ENCODE measurements at places on chromosomes 1 and 21. TPM values are rescaled to one million over a fixed set of nuclear protein-coding genes. Genes with fewer than 3 reads are reported as not detected.

The STMN1 gene
- 44.0 TPM for total RNA-seq

The DDAH1 gene
- total RNA-seq = 3.8 TPM

The DNALI1 gene
- under 0.01 TPM for total RNA-seq

The U2AF1 gene
- 40.2 TPM for total RNA-seq

The PCAT6 gene
- total RNA-seq = 0.68 TPM

The OR6N1 gene
- not detected for total RNA-seq

The CYP4X1 gene
- total RNA-seq = 2.3 TPM

The FABP3 gene
- total RNA-seq = 0.50 TPM

The CELA3A gene
- not detected for total RNA-seq

The ILDR2 gene
- not detected for total RNA-seq

The RIT1 gene
- total RNA-seq = 54.8 TPM

The PIK3CD gene
- total RNA-seq = 13.9 TPM

The OR2L2 gene
- not detected for total RNA-seq

The FCER1G gene
- total RNA-seq = not detected

The S100A8 gene
- 238 TPM for total RNA-seq

The NR0B2 gene
- not detected for total RNA-seq

The ZBTB18 gene
- 9.9 TPM for total RNA-seq

The TRIM58 gene
- under 0.01 TPM for total RNA-seq

The CNR2 gene
- total RNA-seq = not detected

The LEMD1 gene
- 6.8 TPM for total RNA-seq

The DDR2 gene
- 2.4 TPM for total RNA-seq

The TAS1R2 gene
- not detected for total RNA-seq

The CD2 gene
- total RNA-seq = not detected

The RBP7 gene
- 0.28 TPM for total RNA-seq

The SNIP1 gene
- 17.4 TPM for total RNA-seq

The TDRKH gene
- 7.9 TPM for total RNA-seq

The UTS2 gene
- 0.21 TPM for total RNA-seq

The ALG14 gene
- total RNA-seq = 2.7 TPM

The GRHL3 gene
- total RNA-seq = 61.2 TPM

Data from nasal cavity respiratory epithelium epithelial cell of viscerocranial mucosa (primary cell).